ENCODE measurements at places on chromosomes 11 and 22.

DNA sequence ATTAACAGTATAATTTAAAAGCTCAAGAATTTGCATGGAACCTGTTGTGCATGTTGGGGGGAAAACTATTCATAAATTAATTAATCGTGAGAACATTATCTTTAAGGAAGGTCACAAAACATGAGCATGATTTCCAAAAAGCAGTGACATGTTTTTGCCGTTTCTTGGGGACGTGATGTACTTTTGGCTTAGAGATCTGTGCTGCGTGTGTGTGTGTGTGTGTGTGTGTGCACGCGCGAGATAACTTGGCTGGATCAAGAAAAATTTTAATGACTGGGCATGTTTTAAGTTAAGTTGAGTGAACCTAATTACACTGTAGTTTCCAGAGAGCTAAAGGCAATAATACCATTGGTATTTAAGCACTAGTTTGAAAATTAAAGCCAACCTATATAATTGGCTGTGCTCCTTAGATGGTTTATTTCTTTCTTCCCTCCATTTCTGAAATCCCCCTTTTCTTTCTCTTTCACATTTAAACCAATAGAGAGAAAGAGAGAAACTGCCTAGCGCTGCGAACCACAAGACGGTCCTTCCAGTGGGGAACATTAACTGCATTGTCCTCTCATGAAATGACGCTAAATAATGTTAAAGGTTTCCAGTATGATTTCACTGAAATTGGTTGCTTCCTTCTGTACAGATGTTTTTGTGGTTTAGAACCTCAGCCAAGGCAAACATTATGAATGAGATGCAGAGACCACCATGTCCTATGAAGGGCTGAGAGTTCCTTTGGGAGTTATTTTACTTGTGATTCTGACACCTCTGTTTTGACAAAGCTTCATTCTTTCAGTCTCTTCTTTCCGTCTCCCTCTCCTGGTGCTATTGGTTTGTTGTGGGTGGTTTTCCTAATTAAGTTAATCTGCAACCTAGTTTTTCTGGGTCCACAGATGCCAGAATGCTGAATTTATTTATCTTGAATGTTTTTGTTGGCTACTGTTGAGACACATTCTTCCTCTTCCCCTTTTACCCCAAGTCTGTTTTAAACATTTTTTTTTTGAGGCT lies 51.7 kb downstream of the ZBTB16 start:
- DNase-seq = peak; percentile 71

DNA sequence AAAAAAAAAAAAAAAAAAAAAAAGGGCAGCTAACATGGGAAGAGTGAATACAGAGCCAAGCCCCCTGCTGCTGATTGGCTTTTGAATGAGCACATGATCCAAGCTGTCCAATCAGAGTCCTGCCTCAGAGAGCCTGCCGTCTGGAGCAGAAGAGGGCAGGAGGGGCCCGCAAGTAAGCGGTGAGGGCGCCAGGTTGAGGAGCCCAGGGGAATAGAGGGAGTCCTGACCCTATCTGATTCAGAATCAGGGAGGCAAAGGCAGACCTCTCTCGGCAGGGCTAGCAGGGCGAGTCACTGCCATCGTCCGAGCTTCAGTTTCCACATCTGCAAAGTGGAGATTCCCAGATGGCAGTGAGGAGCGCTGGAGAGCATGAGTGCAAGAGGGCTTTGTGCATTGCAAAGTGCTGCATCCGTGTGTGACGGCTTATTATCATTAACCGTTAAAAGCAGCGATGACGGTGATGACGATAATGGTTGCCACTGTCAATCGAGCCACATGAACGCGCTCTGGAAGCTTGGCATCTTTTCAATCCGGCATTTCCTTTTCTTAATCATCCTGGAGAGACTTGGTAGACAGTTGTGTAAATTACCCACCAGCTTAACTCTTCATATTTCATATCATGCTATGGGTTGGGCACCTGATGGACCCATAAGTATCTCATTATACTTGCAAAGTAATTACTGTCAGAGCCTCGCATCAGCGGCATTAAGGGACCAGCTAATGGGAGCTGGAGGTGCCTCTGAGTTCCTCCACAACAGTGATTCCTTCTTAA lies 68.6 kb upstream of the ATXN10 start:
- DNase-seq = peak; percentile 48

- DNase-seq = no peak
These were observed 19.8 kb upstream of the CDON start for GRCh38 chr11:126082251-126083109.

- no peak for DNase-seq
These were observed 16.2 kb upstream of the ME3 start for GRCh38 chr11:86688398-86689179.

GRCh38 chr11:110430267-110431050 lies 711 bp downstream of the FDX1 start:
- peak; percentile 35 for DNase-seq

GRCh38 chr22:46196278-46196677 lies 46.0 kb downstream of the PPARA start:
- DNase-seq = no peak

- DNase-seq = peak; percentile 96
These were observed 88.3 kb upstream of the MTMR2 start for GRCh38 chr11:96012086-96012824.

DNA sequence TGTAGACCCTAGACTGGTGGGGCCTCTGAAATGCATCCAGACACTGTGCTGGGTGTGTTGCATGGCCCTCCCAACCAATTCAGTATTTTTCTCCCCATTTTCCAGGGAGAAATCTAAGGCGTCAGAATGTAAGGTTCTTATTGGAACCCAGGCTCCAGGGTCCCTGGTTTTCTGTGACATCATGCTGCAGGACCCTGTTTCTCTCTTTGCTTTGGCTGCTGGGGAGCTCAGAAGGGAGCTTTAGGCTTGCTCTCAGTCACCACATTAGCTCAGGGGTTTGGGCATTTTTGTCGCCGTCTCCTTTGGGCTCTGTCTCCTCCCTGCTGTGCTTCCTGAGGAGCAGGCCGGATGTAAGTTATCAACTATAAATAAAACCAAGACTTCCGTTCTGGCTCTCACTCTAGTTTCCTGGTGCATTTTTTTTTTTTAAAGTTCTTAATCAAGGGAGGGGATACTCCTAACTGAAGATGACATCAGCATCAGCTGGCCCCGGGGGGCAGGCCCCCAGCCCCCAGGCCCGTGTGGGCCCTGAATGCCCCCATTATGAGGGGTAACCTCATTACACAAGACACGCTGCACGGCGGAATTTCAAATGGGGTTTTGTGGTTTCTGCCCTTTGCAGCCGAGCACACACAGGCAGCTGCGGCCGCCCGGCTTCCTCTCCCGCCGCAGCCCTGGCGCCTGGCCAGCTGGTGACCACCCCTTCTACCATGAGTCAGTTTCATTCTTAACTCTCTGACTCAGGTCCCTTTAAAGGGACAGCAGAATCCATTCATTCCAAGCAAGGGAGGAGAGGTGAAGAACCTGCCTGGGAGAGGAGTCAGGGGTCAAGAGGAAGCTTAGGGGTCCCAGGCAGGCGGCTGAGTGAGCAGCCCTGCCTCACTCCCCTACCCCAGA lies 3.2 kb downstream of the MYEOV start:
- peak; percentile 100 for DNase-seq

GRCh38 chr11:57801183-57801485 lies 39.5 kb downstream of the CTNND1 start:
- peak; percentile 28 for DNase-seq

DNA sequence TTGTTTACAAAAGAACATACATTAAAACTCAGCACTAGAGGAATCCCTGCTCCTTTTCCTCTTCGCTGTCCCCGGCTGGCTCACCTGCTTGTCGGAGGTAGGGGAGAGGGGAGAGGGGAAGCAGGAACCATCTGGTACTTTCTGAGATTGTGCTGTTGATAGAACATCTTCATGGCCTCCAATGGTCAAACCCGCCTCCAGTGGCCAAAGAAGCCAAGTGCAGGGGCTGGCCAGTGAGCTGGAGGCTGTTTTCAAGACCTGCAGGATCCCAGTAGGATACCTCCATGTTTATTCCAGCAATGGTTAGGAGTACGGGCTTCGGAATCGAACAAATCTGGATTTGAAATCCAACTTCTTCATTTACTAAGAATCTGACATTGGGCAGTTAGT lies 92.6 kb downstream of the PKNOX2 start:
- DNase-seq = no peak

DNA sequence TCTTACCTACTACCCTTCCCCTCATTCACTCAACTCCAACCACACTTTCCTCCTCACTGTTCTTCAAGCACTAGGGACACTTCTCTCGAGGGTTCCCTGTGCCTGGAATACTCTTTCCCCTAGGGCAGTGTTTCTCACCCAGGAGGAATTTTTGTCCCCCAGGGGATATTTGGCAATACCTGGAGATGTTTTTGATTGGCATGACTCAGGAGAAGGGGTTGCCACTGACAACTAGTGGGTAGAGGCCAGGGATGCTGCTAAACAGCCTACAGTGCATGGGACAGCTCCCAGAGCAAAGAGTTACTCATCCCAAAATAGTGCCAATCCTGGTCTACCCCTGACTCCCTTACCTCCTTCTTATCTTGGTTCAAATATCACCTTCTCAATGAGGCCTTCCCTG lies 40.0 kb downstream of the BTG4 start:
- DNase-seq = no peak

DNA sequence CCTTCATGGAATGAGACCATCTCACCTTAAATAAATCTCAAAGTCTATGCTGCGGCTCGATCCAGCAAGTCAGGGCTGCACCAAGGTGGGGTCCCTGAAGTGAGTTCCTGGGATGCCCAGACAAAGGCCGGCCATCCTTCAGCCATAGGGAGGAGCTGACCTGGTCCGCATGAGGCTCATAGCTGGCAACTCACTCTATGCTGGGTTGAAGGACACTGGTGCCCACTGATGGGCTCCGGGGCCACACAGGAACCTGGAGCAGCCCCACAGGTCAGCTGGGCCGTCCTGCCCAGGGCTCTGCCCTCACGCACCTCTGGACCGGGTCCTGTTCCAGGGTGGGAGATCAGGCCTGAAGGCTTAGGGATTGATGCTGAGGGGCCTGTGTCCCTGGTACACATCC lies 1339.3 kb downstream of the TBC1D22A start:
- no peak for DNase-seq

Measured in common myeloid progenitor, CD34-positive (primary cell).